ENCODE measurements at places on chromosomes 3 and 15.

- DNase-seq: no peak
These were observed 58.9 kb downstream of the CMTM8 start for GRCh38 chr3:32297366-32297765.

DNA sequence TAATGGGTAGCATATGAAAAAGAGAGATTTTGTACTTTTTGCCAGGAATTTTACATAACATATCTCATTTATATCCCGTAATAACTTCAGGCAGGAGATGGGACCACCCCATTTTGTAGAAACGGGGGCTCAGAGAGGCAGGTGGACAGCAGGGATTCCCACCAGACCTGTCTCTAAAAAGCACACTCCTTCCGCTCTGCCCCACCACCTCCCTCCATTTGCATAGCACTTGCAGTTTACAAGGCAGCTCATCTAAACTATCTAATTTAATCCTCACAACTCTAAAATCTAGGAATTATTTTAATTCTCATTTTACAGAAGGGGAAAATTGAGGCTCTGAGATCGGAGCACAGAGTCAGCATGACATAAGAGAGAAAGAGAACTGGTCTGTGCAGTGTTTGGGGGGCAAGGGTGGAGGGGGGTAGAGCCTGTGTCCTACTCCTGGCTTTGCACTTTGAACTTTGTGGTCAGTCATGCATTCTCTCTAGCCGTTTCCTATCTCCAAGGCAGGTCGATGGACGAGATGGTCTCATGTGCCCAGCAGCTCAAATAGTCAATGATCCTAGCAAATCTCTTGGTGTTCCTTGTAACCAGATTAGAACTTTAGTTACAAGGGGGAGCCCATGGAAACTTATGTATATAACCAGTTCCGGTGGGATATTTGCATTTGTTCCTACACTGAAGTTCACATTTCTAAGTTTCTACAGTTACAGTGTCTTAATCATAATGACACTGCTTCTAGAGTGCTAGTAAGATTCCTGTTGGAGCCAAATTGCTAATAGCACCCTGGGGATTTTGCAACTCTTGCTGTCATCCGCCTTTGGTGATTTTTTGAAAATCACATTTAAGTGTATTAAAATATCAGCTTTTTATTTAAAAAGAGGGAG is 18.6 kb downstream of the CRYGS start:
- DNase-seq: no peak

DNA sequence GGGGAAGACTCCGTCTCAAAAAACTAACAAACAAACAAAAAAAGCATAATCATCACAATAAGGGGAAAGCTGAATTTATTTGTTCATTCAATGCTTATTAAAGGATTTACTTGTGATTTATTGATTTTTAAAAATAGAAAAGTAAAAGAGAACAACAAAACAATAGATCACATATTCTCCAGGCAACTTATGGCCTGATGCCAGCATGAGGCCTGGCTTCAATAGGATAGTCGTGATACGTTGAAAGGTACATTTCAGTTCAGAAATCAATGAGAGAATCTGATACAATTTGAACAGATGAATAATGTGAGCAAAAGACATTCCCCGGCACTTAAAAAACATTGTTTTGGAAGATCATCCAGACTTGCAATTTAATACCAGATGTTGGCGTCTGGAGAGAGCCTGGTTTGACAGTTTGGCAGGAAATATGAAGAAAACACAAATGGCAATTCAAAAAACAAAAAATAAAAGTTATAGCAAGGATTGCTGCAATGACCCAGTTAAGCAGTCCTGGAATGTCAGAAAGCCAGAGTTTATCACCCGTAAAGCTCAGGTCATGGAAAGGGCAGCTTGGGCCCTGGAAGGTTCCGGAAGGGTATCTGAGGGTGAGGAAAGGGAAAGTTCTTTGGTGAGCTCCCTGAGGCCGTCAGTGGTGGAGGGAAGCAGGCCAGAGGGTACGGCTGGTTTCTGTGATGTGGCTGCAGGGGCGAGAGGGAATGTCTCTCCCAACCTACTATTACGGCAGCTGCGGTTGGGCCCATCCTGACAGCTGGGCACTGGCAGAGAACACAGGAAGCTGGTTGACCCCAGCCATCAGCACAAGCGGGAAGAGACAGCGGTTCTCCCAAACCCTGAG is 230.2 kb upstream of the HES1 start:
- DNase-seq: no peak

- no peak for DNase-seq
These were observed 308.1 kb upstream of the RASGRP1 start for GRCh38 chr15:38872732-38873131.

- no peak for DNase-seq
These were observed 30.9 kb downstream of the RBMS3 start for GRCh38 chr3:29311795-29312194.

Data from cardiac fibroblast (primary cell).